ENCODE measurements at places on chromosomes 13 and 19. TPM values are rescaled to one million over a fixed set of nuclear protein-coding genes. Genes with fewer than 3 reads are reported as not detected.
A peak's percentile ranks its signal among the peaks of the same experiment; 100 is the strongest.

The ZNF865 gene
- total RNA-seq, result 13.1 TPM

The BCAM gene
- total RNA-seq, result 15.1 TPM

The MYH14 gene
- total RNA-seq, result 509 TPM

The IGSF23 gene
- not detected for total RNA-seq

The TNNT1 gene
- 2.1 TPM for total RNA-seq

- DNase-seq, result no peak
Measured at GRCh38 chr19:56740501-56740900, 68.9 kb upstream of the ZNF835 start.

DNA sequence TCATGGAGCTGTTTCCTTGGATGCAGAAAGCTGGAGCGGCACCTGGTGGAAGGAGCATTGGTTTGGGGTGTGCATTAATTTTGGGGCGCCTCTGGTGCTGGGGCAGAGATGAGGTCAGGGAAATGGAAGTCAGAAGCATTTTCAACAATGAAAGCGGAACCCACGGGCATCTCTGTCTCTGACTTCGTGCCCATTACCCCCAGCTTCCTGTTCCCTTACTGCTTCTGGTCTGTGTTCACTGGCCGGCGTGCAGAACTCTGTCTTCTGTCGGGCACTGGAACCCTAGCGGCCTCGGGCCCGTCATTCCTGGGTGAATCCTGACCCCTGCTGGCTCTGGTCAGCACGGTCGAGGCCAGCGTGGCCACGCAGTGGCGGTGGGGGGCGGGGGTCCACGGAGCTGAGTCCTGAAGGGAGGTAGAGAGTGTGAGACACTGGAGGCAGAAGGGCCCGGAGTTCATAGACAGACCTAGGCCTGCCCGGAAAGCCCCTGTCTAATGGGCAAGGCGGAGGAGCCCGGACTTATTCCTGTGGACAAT lies 7.9 kb upstream of the LINGO3 start:
- peak; percentile 59 for DNase-seq

DNA sequence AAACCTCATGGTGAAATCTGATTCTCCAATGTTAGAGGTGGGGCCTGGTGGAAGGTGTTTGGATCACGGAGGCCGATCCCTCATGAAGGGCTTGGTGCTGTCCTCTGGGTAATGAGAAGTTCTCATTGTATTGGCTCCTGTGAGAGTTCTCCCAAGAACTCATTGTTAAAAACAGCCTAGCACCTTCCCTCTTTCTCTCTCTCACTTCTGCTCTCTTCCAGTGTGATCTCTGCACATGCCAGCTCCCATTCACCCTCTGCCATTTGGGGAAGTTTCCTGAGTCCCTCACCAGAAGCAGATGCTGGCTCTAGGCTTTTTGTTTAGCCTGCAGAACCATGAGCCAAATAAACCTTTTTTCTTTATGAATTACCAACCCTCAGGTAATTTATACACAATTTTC lies 3.1 kb upstream of the SUCLA2 start:
- DNase-seq, result no peak

GRCh38 chr13:23619068-23619855 lies 49.0 kb downstream of the TNFRSF19 start:
- no peak for DNase-seq

DNA sequence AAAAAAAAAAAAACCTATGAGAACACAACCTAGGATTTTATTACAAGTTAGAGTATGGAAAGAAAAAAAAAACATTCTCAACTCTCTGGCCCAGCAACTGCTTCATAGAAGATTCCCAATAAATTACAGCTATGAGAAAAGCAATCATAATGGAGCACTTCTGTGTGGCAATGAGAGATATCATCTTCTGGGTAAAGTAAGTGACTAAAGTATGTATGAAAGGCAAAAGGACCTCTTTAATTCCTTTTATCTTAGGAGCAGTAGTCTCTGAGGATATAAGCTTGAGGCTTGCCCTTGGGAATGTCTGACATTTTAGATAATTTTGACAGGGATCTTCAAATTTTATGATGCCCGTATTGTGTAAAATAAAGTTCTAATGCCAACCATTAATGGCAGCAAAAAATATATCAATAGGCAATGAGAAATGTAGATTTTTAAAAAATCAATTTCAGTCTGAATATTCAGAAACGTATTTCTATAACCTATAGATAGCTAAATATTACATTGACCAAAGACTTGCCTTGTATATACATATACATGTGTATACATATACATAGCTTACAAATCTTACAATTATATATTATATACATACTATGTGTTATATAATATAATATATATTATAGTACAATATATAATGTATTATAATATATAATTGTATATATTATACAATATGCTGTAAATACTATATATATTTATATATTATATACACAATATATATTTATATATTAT lies 823.9 kb upstream of the SLITRK1 start:
- no peak for DNase-seq

DNA sequence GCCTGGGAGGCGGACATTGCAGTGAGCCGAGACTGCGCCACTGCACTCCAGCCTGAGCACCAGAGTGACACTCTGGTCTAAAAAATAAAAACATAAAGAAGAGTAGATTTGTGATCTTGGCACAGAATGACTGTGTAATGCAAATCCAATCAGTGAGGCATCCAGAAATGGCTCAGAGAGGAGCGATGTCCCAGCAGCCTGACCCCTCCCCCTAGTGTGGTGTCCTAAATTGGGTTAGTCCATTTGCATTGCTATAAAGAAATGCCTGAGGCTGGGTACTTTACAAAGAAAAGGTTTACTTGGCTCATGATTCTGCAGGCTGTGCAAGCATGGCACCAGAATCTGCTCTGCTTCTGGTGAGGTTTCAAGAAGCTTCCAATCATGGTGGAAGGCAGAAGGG lies 59.1 kb upstream of the ZNF30 start:
- no peak for DNase-seq

DNA sequence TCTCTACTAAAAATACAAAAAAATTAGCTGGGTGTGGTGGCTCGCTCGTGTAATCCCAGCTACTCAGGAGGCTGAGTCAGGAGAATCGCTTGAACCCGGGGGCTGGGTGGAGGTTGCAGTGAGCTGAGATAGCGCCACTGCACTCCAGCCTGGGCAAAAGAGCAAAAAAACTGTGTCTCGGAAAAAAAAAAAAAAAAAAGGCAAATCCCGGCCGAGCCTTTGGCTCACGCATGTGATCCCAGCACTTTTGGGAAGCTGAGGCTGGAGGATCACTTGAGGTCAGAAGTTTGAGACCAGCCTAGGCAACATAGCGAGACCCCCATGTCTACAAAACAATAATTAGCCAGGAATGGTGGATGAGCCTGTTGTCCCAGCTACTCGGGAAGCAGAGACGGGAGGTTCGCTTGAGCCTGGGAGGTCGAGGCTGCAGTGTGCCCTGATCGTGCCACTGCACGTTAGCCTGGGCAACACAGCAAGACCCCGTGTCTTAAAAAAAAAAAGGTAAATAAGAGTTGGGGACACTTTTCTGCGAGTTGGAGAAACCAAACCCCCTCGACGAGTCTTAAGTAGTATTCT lies 574 bp upstream of the GPX4 start:
- DNase-seq, result no peak

- DNase-seq, result no peak
Measured at GRCh38 chr19:50327013-50327412, 2.2 kb downstream of the KCNC3 start.

- DNase-seq, result no peak
Measured at GRCh38 chr13:34721631-34722595, 220.2 kb upstream of the NBEA start.

DNA sequence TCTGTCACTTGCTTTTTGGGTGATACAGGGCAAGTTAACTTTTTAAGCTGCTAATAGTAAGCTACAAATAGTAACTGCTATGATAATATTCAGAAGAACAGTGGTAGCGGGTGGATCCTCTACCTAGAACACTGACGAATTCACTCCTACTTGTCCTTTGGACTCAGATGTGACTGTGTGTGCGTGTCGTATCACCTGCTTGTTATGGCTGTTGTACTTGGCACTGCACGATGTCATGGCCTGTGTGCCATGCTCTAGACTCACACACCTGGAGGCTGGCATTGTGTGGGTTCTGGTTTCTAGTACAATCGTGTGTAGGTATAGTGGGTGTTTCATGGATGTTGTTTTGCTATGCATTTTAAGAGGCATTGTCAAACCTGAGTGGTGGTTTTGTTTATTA lies 130.8 kb downstream of the ATP8A2 start:
- DNase-seq, result no peak

DNA sequence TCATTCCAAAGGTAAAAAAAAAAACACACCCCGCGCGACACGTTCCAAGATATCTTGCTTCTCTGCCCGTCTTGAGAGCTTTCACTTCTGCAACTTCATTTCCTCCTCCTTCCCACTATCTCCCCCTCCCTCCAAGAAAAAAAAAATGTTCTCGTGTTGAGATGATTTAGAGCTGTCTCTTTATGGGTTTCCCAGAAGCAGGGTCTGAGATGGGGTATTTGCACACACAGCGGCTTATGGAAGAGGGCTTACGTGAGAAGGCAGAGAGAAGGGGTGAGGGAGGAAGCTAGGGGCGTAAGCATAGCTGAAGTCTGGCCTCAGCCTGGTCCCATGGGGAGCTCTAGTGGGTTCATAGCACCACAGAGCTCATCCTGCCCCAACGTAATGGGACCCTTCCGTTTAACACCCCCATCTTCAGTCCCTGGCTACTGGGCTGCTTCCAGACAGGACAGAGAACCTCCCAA lies 31.3 kb upstream of the USE1 start:
- no peak for DNase-seq

GRCh38 chr13:23268441-23268840 lies 87.7 kb downstream of the SGCG start:
- no peak for DNase-seq

- no peak for DNase-seq
Measured at GRCh38 chr19:2982561-2982960, 5.2 kb downstream of the TLE6 start.

DNA sequence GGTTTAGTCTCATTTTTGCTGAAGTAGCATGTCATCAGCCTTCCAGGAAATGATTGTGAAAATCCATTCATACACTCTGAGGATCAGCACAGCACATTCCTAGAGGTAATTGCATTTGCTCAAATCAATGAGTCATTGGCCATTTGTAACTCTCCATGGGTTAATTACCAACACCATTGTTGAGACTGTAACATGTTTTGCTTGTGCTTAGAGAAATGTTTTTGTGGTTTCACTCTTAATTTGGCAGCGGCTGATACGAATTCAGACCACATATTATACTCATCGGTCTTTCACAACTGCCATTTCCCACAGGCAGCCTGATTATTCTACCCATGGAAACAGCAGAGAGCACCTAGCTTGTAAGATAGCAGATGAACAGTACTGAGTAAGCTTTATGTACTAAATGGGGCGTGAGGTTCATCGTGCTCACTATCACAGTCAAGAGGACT lies 110.3 kb downstream of the NHLRC3 start:
- no peak for DNase-seq
